ENCODE measurements at places on chromosomes 7 and 10.
A peak's percentile ranks its signal among the peaks of the same experiment; 100 is the strongest.

GRCh38 chr10:24897326-24897926 is 55.0 kb downstream of the PRTFDC1 start:
- no peak for DNase-seq

DNA sequence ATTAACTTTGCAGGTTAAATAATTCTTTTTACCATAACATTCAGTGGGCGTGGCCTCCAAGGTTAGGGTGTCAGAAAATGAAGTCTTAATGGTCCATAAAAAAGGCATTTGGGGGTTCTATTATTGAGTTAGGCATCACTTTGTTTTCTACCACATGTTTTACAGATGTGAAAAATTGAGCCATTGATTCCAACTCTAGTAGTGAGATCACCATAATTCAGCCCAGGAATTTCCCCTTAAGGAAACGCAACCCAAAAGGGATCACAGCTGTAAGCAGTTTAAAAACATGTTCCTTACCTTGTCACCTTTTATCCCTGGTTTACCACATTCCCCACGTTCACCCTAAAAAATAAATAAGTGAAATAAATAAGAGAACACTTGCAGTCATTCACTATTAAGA is 24.9 kb downstream of the COL28A1 start:
- DNase-seq, result peak; percentile 15

GRCh38 chr7:1593091-1593866 is 23.4 kb upstream of the PSMG3 start:
- no peak for DNase-seq

DNA sequence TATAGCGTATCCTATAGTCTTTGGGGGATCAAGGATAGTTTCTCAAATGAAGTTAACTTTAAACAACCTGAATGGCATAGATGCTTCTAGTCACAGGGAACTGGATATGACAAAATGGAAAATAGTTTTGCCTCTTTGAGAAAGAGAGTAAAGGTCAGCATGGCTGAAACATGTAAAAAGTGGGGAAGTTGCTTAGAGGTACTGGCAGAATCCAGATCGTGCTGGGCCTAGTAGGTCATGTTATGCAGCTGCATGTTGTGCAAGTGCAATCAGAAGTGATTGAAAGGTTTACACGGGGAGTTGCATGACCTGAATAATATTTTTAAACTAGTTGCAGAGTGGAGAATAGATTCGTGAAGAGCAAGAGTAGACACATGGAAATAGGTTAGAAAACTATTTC is 201.1 kb upstream of the HDAC9 start:
- DNase-seq, result no peak

DNA sequence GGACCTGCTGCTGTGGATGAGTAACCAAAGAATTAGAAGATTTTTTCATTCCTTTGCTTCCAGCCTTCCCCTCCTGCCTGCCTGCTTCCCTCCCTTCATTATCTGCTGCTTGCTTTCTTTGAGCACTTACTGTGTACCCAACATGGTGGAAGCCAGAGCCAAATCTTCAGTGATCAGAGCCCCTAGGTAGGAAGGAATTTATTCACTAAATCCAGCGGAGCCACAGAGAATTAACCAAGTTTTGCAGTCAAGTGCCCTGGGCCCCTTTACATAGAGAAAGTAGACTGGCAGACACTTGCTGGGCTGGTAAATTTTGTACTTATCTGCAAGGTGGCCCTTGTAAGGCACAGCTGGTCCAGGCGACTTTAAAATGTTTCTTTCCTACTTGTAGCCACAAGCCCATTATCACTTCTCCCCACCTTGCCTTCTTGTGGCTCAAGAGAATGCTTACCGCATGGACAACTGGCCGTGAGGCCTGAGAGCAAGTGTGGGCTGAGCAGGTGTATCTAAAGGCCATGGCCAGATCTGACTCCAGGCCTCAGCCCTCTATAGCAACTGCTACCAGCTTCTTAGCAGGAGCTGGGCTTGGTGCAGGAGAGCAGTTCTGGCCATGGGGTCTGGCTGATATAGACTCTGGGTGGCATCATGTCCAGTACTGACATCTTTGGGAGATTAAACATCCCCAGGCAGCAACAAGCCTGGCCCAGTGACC is 11.1 kb downstream of the UNC5B start:
- no peak for DNase-seq

DNA sequence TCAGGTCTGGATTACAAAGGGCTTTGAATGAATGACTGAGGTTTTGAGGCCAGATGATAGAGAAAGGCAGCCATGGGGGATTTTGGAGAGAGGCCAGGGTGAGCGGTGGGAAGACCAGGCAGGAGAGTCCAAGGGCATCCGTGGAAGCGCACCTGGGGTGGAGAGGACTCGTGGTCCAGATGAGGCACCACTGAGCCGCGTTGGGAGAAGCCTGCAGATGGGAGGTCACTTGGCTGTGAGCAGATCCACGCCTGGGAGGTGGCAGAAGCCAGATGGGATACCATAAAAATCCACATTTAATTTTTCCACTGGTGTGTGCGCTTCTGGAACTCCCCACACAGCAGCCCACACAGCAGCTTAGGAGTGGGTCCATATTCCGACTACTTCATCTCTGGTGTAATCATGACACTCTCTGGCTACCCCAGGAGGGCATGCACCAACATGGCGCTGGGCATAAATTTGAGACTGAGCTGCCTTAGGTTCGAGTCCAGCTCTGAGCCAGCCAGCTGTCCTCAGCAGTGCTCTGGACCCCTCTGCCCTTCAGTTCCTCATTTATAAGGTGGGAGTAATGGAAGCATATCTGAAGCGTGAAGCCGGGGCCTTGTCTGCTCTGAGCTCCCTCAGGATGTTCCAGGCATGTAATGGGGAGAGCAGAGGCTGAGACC is 90.2 kb upstream of the FAM20C start:
- no peak for DNase-seq

DNA sequence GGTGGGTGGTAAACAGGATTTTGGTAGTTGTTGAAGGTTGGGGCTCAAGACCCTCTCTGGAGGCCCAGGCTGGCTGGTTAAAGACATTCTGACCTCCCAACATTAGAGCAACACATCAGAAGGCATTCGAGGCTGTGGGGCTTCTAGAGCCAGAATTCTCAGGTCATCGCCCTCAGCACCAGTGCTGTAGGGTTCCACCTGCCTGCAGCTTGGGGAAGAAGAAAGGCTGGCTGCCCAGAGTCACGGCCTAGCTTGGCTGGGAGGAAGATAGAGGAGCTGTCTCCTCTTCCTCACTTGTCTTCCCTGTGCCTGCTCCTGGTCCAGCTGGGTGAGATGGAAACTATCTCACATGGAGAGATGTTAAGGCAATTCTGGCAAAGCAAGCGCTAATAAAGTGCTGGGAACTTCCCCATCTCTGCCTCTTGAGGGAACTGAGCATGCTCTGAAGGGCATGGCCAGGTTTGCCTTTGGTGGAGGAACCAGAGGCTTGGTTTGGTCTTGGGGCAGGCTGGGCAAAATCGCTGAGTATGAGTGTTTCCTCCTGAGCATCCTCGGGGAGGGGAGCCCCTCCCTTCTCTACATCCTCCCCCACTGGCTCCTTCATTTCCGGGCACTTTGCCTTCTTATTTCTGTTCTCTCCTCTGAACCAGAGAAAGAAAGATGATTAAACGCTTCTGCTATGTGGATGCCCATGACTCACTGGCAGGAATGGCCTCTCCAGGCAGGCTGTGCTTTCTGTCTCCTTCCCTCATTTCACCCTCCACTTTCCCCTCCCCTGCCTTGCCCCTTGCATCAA is 509.0 kb upstream of the PODXL start:
- peak; percentile 69 for DNase-seq

DNA sequence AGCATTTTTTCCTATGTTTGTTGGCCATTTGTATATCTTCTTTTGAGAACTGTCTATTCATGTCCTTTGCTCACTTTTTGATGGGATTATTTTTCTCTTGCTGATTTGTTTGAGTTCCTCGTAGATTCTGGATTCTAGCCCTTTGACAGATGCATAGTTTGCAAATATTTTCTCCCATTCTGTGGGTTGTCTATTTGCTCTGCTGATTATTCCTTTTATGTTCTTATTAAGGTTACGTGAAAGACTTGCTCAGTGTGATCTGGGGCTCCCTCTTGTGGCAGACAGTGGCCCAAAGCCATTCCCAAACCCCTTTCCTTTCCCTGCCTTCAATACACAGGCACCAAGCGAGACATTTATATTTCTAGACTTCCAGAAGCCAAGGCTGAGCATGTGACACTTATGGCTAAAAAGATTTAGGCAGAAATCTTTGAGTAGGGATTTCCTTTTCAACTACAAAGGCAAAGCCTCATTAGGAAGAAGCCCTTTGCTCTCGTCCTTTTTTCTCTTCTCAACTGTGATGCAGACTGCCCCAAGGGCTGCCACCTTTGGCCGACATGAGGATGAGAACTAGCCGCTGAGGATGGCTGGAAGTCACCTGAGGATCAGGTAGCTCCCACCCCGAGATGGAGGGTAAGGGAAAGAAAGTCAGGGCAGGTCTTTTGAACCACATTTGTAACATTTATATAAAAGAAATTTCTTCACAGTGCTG is 23.6 kb downstream of the ST8SIA6 start:
- DNase-seq, result peak; percentile 88

DNA sequence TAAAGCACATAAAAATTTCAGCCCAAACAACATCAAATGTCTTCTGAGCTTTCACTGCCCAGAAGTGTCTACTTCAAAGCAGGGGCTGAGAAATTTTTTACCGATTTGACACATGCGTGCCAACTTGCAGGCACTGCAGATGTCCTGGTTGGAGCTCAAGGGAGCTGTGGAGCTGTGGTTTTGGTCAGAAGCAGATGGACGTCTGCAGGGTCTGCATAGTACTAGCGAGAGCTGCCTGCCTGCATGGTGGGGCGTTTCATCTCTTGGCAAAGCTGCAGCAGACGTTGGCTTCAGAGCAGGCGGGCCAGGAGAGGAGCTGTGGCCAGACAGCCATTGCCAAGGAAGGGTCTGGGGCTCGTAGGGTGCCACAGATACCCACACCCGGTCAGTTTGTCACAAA is 296.7 kb downstream of the GLRX3 start:
- DNase-seq, result no peak

GRCh38 chr7:70710011-70710480 is 421.9 kb upstream of the GALNT17 start:
- DNase-seq, result peak; percentile 63

- no peak for DNase-seq
Observed at GRCh38 chr7:33634606-33635005, 270.7 kb upstream of the BMPER start.

- peak; percentile 83 for DNase-seq
Observed at GRCh38 chr7:110253093-110253492, 837.8 kb upstream of the LRRN3 start.

DNA sequence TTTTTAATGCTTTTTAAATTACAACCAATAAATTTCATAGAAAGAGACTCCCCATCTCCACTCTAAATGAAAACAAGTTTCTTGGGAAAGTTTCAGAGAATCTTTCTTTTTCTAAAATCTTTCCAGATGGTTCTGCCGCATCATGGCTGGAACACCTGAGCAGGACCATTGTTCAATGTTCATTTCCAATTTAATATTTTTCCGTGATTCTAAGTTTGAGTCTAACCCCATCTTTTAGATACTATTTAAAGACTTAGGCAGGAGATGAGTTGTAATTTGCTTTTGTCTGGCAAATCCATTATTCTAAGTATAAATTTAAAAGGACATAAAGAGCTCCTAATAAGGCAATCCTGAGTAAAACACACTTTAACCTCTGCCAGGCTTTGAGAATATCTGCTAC is 325.2 kb downstream of the BICC1 start:
- no peak for DNase-seq

- no peak for DNase-seq
Observed at GRCh38 chr7:45582136-45582749, 8.1 kb downstream of the ADCY1 start.

- DNase-seq, result no peak
Observed at GRCh38 chr7:31002256-31002655, 38.5 kb downstream of the GHRHR start.

- DNase-seq, result no peak
Observed at GRCh38 chr7:27046854-27047549, 48.8 kb downstream of the HOXA1 start.

DNA sequence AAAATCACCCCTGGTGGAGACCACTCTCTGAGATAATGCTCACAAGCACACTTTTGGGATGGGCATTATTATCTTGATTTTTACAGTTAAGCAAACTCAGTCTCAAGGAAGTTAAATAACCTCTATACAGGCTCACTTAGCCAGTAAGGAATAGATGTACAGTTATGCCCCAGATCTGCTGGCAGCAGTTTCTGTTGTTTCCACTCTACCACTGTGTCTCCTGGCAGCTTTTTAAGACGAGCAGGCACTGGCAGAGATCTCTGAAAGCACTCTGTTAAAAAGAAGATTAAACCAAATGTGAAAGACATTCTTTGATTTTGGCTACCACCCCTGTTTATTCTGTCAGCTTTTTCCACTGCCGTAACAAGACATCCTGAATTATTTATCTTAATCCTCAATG is 73.2 kb downstream of the SRI start:
- peak; percentile 3 for DNase-seq

- DNase-seq, result peak; percentile 60
Observed at GRCh38 chr10:58299580-58299979, 30.6 kb downstream of the CISD1 start.

GRCh38 chr7:73810998-73811360 is 19.8 kb upstream of the CLDN4 start:
- DNase-seq, result no peak

GRCh38 chr7:71486414-71486813 is 354.5 kb downstream of the GALNT17 start:
- DNase-seq, result no peak

DNA sequence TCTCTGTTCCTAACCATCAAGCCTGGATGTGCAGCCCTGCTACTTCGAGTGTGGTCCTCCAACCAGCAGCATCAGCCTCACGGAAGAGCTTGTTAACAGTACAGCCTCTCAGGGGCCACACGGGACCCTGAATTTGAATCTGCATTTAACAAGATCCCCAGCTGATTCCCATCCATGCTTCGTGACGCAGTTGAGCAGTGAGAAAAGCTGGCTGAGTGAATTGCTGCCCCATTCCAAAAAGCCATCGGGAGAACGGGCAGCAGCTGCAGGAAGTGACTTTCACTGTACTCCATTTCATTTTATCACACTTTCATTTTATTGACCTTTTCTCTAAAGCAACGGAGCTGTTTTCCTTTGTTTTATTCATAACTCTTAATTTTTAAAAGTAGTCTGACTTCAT is 22.5 kb downstream of the FAM171A1 start:
- DNase-seq, result peak; percentile 80

- no peak for DNase-seq
Observed at GRCh38 chr7:116439841-116440549, 59.5 kb upstream of the CAV2 start.

DNA sequence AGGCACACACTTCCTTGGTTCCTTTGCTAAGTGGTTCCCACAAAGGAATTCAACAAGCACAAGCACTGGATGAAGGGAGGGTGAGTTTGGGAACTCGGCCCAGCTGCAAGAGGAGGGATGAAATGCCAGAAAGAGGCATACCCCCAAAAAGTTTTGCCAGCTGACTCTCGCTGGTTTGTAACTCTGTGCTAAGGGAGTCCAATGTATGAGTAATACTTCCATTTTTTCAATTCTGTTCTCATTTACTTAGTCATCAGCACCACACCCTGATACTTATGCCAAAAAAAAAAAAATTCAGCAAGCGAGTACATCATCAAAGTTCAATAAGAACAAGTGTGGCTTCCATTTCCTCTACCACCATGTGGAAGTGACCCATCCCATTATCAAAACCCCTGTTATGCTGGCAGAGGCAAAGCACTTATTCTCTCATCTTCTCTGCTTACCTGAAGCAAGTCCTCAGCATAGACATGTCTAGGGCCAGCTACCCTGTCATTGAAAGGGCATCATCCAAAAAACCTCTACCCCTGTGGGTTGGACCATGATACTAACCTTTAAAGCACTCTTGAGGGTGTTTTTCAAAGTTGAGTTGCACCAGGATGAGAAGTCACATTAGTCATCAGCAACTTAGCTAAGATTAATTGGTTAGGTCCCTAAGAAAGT is 6.9 kb upstream of the HYCC1 start:
- DNase-seq, result peak; percentile 38

Data from tongue (tissue), 3 donors.